ENCODE measurements at places on chromosomes 3 and 15.

- no peak for DNase-seq
Observed at GRCh38 chr3:100195375-100195774, 65.4 kb upstream of the TBC1D23 start.

GRCh38 chr3:73234354-73235014 is 173.0 kb downstream of the EBLN2 start:
- no peak for DNase-seq

- no peak for DNase-seq
Observed at GRCh38 chr3:153901152-153901551, 220.0 kb upstream of the ARHGEF26 start.

GRCh38 chr15:64665179-64665578 is 110.2 kb downstream of the RBPMS2 start:
- DNase-seq, result no peak

GRCh38 chr3:53590606-53591005 is 96.2 kb downstream of the CACNA1D start:
- DNase-seq, result no peak

GRCh38 chr3:30918761-30919160 is 24.3 kb upstream of the GADL1 start:
- no peak for DNase-seq

DNA sequence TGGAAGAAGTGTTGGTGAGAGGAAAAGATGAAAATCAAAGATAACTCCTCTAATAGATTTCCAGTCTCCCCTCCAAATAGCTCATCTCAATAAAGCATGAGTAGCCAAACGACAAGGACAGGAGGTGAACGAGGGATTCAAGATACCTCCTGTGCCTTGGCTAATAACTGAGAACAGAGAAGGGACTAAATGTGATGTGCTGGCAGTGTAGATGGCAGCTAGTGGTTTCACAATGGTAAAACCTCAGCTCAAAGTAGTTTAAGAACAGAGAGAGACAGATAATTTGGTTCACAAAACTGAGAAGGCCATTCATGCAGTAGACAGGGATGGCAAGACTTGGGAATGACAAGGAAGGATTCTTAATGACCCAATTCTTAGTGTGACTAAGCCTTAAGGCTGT is 292.6 kb downstream of the EFHB start:
- no peak for DNase-seq

- no peak for DNase-seq
Observed at GRCh38 chr3:155442072-155442471, 148.6 kb upstream of the STRIT1 start.

DNA sequence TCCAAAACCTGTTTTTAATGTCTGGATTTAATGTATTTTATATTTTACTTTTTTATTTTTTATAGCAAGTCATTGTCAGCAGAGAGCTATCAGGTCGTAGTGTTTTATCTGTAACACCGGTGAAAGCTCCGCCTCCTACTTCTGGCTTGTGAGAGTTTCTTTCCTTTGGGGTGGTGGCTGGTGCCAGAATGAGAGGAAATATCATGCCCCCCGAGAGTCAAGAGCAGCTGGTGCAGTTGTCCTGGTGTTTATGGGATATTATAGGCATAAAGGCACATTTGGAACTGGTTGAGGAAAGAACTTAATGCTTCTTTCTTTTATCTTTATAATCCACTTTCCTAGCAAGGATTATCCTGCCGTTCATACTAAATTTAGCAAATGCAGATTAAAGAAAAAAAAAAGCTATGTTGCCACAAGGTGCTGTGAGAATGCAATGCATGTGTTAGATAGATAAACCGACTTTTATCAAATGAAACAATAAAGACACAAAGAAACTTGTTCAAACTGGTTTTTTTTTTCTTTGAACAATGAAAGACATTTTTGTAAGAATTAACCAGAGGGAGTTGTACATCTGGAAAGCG is 260.1 kb upstream of the PLSCR5 start:
- DNase-seq, result no peak

DNA sequence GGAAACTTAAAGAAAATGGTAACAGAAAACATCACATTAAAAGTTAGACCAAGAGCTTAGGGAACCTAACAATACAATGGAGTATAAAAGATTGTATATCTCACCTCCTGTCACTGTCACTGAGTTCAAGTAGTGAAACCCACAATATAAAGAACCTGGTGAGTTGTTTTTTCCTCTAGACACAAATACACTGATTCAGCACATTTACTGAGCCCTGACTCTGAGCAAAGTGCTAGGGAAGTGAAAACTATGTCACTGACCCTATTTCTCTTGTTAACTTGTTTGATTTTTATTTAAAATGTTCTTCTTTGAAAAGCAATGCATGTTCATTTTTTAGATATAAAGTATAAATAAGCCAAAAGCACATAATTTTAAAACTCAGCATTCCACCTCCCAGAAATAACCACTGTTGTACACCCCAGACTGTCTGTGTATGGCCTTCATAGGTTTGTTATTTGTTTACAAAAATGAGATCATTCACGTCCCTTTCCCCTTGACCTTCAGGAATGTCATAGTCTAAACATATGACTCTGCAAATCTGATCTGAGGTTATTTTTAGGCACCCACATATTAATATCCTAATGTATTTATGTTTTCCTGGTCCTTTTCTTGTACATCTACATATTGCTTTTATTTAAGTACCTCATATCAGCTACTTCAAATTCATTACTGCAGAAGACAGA is 69.2 kb upstream of the CSTA start:
- no peak for DNase-seq

DNA sequence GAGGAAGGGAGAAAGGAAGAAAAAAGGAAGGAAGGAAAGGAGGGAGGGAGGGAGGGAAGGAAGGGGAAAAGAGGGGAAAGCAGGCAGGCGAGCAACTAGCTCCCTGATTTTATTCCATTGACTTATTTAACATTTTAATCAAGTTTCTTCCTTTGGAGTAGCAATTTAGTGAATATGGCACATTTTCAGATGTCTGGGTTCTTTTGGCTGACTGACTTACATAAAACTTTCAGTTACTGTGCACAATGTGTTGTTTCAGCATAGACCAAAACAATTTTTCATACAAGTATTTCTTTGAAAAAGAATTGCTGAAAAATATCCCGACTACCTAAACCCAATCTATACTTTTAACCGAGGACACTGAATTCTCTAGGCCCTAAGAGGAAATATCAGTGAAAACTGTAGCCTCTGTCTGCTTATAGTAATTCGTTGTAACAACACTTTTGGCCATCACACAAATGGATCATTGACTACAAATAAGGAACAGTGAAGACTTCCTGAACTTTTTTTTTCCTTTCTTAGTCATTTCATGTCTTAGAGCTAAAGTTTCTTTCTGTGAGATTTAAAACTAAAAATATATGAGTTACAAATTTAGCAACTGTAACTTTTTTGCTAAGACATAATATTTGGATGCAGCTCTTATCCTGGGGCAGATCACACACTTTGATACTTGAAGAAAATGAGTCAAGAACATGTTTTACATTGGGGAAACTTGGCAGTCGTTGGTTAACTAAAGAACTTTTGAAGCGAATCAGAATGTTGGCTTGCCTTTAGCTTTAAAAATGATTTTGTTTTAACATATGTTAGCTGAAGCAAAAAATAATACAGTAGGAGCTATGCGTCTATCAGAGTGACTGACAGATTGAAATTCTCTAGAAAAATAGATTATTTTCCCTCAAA is 79.6 kb downstream of the SOX2 start:
- no peak for DNase-seq

- no peak for DNase-seq
Observed at GRCh38 chr3:46959161-46959511, 17.4 kb downstream of the CCDC12 start.

DNA sequence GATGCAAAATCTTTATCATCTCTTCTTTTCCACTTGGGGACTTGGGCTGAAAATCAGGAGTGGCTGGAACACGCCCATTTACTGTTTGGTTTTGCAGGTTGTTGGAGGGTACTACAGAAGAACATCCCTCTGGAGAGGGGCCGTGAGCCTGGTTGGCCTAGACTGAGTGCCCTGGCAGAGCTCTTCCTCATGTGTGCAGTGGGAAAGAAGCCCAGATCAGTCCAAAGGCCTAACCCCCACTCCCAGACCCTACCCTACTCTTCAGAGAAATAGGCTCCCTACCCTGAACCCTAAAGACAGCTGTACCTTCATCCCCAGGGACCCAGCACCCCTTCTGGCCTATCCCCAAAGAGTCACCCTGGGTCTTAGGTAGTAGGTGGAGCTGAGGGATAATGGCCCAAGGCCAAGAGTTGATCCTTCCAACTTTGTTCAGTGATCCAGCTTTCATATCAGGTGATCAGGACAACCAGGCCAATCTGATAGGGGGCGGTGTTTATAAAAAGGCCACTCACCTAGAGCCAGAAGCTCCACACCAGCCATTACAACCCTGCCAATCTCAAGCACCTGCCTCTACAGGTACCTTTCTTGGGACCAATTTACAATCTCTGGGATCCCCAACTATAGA is at the start of gene CYP1A2:
TSS of gene CYP1A2 (plus strand) at position 524 of the 625 bp plus-strand sequence. CDS start 894 bp downstream, outside the sequence.
- no peak for DNase-seq

- no peak for DNase-seq
Observed at GRCh38 chr15:49225572-49226281, 55.7 kb downstream of the GALK2 start.

DNA sequence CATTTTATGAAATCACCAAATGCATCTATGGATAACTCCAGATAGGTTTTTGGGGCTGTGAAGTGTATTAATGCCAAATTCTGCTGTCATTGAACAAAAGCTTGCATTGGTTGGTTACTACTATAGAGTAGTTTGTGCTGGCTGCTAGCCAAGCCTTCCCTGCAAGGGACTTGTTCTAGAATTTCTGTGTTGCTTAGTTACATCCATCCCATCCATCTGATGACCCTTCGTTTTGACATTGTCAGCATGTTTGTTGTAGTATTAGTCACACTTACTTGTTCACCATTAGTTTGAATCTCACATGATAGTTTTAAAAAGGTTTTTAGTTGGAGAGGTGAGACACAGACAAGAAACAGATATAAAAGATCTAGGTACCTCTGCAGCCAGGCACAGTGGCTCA is 7.0 kb upstream of the NIPA2 start:
- no peak for DNase-seq

DNA sequence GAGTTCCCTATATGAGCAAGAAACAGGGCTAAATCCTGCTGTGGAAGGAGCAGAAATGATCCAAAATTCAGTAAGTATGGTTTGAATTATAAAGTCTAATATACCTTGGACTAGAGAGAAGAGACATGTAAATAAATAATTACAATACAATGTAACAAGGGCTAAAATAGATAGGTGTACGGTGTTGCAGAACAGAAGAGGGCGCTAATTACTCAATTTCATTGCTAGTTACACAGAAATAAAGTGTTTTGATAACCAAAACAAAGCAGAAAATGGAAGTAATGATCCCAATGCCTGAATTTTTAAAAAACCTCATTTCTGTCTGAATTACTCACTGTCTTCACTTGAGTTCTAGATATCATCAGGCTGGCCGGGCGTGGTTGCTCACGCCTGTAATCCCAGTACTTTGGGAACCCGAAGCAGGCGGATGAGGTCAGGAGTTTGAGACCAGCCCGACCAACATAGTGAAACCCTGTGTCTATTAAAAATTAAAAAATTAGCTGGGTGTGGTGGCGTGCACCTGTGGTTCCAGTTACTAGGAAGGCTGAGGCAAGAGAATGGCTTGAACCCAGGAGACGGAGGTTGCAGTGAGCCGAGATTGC is 8.3 kb upstream of the PLCH1 start:
- DNase-seq, result no peak

- DNase-seq, result no peak
Observed at GRCh38 chr3:123092243-123092642, 25.4 kb downstream of the PDIA5 start.

- DNase-seq, result no peak
Observed at GRCh38 chr15:44011238-44011854, 183.7 kb downstream of the FRMD5 start.

DNA sequence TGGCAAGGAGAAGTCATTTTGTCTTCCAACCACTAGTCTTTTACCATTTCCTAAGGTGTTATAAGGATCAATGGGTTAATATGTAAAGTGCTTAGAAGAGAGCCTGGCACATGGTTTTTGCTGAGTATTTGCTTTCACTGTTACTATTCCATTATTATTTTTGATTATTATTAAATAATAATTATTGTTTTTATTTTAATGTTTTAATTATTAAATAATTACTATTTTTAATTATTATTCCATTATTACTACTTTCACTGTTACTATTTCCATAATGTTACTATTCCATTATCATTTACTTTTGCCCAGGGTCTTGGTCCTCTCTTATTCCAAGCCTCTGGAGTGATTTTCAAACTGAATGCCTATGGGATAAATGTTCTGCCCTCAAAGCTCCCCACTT is 48.5 kb downstream of the FSTL1 start:
- no peak for DNase-seq

GRCh38 chr3:194399166-194399565 is at the start of gene GP5:
Gene GP5 (minus strand): TSS chr3:194399266. CDS start chr3:194398282, 984 bp downstream.
- DNase-seq, result no peak

GRCh38 chr3:7144697-7145308 is 283.9 kb downstream of the GRM7 start:
- DNase-seq, result no peak

GRCh38 chr15:44790215-44790614 is 53.9 kb downstream of the TRIM69 start:
- DNase-seq, result no peak

GRCh38 chr3:55567615-55568014 is 80.5 kb upstream of the WNT5A start:
- no peak for DNase-seq

DNA sequence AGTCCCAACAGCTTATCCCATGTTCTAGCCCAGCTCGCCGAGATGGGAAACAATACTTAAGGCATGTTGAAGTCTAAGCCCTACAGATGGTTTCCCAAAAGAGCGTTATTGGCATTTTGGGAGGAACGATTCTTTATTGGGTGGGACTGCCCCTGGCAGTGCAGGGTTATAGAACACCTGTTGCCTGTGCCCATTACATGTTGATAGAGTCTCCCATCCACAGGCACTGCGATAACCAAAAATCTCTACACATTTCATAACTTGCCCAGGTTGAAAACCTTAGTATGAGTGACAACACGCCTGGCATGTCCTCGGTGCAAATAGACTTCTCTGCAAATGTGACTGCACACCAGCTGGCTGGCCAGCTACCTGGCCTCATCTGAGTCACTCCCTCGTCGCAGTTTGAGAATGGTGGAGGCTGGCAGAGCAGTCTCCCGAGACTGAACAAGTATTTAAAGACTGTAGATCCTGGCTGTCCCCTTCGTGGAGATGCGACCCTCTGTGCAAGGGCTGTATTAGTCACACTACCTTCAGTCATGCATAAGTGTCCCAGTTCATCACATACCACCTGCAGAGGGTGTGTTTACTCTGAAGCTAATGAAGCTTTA is 18.7 kb downstream of the ZNF80 start:
- DNase-seq, result no peak

DNA sequence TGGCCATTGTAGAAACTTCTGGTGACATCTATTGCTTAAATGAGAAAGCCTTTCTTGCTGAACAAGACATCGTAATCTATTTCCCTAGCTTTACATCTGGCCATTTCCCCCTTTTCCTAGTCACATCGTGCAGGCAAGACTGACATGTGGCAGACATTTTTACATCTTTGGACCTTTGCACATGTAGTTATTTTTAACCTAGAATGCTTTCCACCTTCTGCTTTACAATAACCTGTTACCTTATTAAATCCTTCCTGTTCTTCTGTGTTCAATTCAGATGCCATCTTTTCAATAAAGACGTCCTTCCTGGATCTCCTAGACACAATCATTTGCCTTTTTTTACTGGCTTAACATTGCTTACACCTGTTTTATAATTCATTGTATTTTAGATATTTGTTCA is 343.3 kb downstream of the DIPK2A start:
- no peak for DNase-seq
